Upper lobe of right lung (tissue), 1 donor: ENCODE measurements at places on chromosomes 5 and 9. TPM values are rescaled to one million over a fixed set of nuclear protein-coding genes. Genes with fewer than 3 reads are reported as not detected.
A peak's percentile ranks its signal among the peaks of the same experiment; 100 is the strongest.

- H3K27ac ChIP-seq: peak overlapping the region; percentile 20
- H3K4me1 ChIP-seq: peaks cover 81% of the 10 kb centered on the region
- H3K36me3 ChIP-seq: peaks cover 13% of the 10 kb centered on the region
- no peaks in the 10 kb centered on the region for H3K27me3 ChIP-seq
Observed at GRCh38 chr5:143395638-143396352, 7.7 kb downstream of the NR3C1 start.

The TICAM2 gene
- 6.9 TPM for total RNA-seq

The ODF2 gene
- 17.3 TPM for total RNA-seq

DNA sequence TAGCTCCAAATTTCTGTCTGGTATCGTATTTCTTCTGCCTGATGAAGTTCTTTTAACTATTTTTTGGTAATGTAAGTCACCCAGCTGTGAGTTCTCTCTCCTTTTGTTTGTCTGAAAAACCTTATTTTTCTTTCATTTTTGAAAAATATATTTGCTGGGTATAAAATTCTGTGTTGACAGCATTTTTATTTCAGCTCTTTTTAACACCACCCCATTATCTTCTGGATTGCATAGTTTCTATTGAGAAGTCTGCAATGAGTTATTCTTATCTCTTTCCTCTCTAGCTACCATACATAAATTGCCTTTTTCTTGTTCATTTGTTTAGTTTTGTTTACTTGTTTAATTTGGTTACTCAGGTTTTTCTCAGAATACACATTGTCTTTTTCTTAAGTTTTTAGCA lies 109.1 kb downstream of the NSG2 start:
- H3K4me1 ChIP-seq: no peaks in the 10 kb centered on the region
- H3K36me3 ChIP-seq: no peaks in the 10 kb centered on the region
- H3K27me3 ChIP-seq: no peaks in the 10 kb centered on the region

The IPO11 gene
- total RNA-seq: 31.2 TPM
